MCF 10A (cell line): ENCODE measurements at places on chromosomes 2 and 18.

DNA sequence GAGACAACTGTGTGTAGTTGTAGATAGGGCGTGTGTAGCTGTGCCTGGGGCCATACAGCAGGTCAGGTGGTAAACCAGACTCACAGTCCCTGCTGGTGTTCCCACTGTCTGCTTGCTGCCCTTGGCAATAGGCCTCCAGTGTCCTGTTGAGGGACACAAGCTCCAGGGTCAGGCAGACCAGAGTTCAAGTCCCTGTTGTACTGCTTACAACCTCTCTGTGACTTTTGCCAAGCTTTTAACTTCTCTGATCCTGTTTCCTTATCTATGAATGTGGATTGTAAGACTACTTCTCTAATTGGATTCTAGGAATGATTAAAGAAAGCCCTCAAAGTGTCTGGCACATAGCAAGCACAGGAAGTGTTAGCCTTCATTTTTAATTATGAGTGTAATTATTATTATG is 68.6 kb downstream of the MERTK start:
- peaks cover 5% of the 10 kb centered on the region for H3K4me1 ChIP-seq
- DNase-seq: no peak
- no peak overlapping the region for H3K27ac ChIP-seq

- H3K27ac ChIP-seq: no peak overlapping the region
- H3K4me3 ChIP-seq: no peak overlapping the region
- peaks cover 5% of the 10 kb centered on the region for H3K36me3 ChIP-seq
- peaks cover 36% of the 10 kb centered on the region for H3K27me3 ChIP-seq
Observed at GRCh38 chr2:105194022-105194675, 47.4 kb upstream of the GPR45 start.

- H3K27me3 ChIP-seq: no peaks in the 10 kb centered on the region
- no peak overlapping the region for H3K27ac ChIP-seq
- no peaks in the 10 kb centered on the region for H3K4me1 ChIP-seq
- H3K4me3 ChIP-seq: no peak overlapping the region
- peak; percentile 3 for DNase-seq
Observed at GRCh38 chr2:58680755-58681310, 439.7 kb upstream of the FANCL start.

- H3K27ac ChIP-seq: no peak overlapping the region
- no peaks in the 10 kb centered on the region for H3K27me3 ChIP-seq
- H3K36me3 ChIP-seq: no peaks in the 10 kb centered on the region
- no peak for DNase-seq
- no peak overlapping the region for H3K4me3 ChIP-seq
- peaks cover 6% of the 10 kb centered on the region for H3K4me1 ChIP-seq
Observed at GRCh38 chr2:30704309-30705020, 102.8 kb downstream of the CAPN13 start.

GRCh38 chr2:31255911-31256571 is 22.1 kb downstream of the EHD3 start:
- H3K27ac ChIP-seq: no peak overlapping the region
- peak; percentile 5 for DNase-seq
- no peak overlapping the region for H3K4me3 ChIP-seq
- no peaks in the 10 kb centered on the region for H3K36me3 ChIP-seq
- H3K4me1 ChIP-seq: no peaks in the 10 kb centered on the region
- no peaks in the 10 kb centered on the region for H3K27me3 ChIP-seq

- no peaks in the 10 kb centered on the region for H3K4me1 ChIP-seq
- no peak overlapping the region for H3K27ac ChIP-seq
- no peak for DNase-seq
Observed at GRCh38 chr18:906416-907114, 1.9 kb downstream of the ADCYAP1 start.

GRCh38 chr2:176174824-176175708 is 13.4 kb upstream of the HOXD1 start:
- H3K4me1 ChIP-seq: no peaks in the 10 kb centered on the region
- DNase-seq: no peak
- H3K27me3 ChIP-seq: peaks cover 10% of the 10 kb centered on the region
- no peak overlapping the region for H3K4me3 ChIP-seq

GRCh38 chr2:213279116-213279620 is 5.1 kb upstream of the SPAG16 start:
- no peak overlapping the region for H3K27ac ChIP-seq
- peaks cover 6% of the 10 kb centered on the region for H3K4me1 ChIP-seq
- no peaks in the 10 kb centered on the region for H3K36me3 ChIP-seq
- no peak for DNase-seq
- no peak overlapping the region for H3K4me3 ChIP-seq
